Activated T-cell treated with anti-CD3 and anti-CD28 coated beads, Interleukin-2, amount 50 U/mL, for 24 hours (primary cell): ENCODE measurements at places on chromosomes 16 and 17.

DNA sequence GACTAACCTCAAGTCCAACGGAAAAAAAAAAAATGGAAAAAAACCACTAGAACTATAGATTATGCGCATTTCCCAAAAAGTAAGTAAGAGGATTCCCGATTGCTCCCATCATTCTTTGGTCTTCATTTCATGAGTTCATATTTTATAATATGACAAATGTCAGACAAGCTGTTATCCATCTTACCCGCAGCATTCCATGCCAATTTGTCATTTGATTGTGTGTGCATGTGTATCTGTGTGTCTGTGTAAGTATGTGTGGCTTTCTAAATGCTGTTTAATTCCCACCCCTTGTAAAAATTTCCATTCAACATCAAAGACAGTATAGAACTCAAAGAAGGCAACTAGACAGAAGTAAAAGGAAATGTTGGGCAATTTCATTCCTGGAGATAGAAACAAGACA lies 434.1 kb downstream of the CDH11 start:
- DNase-seq = no peak

GRCh38 chr17:41586863-41587495 lies at the start of gene KRT14:
KRT14 (minus strand) TSS chr17:41586895; CDS start chr17:41586834, 61 bp downstream.
- DNase-seq = no peak

DNA sequence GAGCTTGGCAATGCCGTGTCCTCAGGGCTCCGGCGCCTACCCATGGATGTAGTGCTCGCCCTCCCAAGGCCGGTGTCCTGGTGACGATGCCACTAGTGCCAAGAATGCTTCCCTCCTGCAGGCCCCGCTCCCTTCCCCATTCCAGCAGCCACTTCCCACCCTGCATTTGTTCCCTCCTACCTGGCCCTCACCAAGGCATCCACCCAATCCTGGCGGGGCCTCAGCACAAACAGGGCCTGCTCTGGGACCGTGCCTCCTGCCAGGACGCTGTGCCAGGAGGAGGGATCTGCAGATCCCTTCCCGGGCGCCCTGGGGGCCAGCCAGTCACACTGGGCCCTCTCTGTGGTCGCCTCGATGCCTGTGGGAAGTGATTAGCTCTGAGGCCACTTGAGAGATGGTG lies 25.1 kb downstream of the ABR start:
- DNase-seq = no peak

DNA sequence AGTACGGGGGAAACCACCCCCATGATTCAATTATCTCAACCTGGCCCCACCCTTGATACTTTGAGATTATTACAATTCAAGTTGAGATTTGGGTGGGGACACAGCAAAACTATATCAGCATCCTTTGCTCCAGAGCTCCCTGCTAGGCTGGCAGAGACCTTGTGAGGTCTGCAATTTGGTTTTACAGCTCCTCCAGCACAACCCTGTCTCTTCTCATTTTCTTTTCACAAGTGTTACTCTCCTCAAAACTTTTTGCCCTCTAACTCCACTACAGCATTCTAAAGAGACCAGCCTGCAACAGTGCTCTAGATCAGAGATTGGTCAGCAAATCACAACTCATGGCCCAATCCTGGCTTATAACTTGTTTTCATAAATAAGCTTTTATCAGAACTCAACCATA lies 114.0 kb downstream of the USP31 start:
- no peak for DNase-seq

- DNase-seq = no peak
Measured at GRCh38 chr16:57373117-57373947, 1.0 kb downstream of the CX3CL1 start.

DNA sequence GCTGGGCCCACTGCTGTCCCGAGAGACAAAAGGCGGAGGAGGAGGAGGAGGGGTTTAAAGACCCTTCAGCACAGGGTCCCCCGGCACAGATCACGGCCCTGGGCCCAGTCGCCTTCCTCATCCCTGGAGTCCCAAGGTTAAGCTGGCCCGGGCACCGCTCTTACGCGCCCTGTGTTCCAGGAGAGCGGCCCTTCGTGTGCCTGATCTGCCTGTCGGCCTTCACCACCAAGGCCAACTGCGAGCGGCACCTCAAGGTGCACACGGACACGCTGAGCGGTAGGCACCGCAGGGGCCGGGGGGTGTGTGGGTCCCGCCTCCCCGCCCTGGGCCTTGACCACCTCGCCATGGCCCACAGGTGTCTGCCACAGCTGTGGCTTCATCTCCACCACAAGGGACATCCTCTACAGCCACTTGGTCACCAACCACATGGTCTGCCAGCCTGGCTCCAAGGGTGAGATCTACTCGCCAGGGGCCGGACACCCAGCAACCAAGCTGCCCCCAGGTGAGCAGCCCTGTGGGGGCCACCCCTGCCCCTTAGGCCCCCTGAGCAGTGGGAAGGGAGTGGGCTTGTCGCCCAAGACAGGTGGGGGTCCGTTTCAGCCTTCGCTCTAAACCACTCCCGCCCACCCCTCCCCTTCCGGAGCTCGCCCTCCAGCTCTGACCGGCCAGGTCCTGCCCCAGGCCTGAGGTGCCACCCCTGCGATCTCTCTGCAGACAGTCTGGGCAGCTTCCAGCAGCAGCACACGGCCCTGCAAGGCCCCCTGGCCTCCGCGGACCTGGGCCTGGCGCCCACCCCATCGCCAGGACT lies 37.6 kb upstream of the ZC3H18 start:
- no peak for DNase-seq

GRCh38 chr17:83010206-83011200 lies 68.9 kb upstream of the METRNL start:
- DNase-seq = no peak

- DNase-seq = peak; percentile 81
Measured at GRCh38 chr17:47821424-47822391, at the start of gene OSBPL7. OSBPL7 (minus strand) TSS chr17:47821794; CDS start chr17:47820278, 1,516 bp downstream.

DNA sequence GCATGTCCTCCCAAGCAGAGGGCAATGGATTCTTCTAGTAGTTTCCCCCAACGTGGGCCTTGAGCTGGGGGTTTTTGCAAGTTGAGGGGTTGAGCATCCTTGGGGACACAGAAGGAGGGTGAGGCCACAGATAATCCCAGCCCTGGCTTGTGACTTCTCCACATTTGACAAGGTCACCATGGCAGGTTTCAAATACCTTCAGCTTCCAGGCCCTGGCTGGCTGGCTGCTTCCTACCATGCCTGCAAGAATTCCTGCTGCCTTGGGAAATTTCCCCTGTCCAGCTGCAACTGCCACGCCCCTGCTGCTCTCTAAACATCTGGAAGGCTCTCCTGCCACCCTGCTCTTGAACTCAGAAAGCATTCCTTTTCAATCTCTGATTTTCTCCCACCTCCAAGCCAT lies 41.3 kb downstream of the HS3ST2 start:
- no peak for DNase-seq

DNA sequence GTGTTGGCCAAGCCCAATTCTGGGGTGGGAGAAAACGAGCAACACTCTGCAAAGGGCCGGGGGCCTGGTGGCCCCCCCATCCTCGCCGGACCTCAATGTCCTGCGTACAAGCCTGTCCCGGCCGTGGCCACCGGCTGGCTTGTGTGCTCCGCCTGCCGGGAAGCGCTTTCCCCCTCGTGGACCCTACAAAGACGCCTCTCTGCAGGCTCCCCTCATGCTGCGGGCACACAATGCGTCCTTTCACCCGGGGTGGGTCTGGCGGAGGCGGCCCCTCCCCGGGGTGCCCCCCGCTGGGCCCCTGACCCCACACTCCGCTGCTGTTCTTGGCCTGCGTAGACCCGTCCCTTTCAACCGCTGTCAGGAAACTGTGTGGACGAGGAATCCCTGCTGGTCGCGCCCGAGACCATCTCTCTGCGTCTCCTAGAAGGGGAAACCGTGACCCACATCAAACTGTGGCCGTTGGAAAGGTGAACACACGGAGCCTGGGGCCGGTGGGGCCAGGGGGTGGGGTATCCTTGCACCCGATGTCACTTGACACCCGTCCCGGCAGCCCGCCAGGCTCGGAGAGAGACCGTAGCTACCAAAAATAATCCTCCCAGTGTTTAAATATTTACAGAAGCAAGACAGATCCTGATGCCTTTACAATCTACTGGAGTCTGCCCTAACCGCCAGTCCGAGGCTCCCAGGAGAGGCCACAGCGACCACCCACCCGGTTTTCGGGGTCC lies 43.6 kb downstream of the TBC1D16 start:
- DNase-seq = no peak

DNA sequence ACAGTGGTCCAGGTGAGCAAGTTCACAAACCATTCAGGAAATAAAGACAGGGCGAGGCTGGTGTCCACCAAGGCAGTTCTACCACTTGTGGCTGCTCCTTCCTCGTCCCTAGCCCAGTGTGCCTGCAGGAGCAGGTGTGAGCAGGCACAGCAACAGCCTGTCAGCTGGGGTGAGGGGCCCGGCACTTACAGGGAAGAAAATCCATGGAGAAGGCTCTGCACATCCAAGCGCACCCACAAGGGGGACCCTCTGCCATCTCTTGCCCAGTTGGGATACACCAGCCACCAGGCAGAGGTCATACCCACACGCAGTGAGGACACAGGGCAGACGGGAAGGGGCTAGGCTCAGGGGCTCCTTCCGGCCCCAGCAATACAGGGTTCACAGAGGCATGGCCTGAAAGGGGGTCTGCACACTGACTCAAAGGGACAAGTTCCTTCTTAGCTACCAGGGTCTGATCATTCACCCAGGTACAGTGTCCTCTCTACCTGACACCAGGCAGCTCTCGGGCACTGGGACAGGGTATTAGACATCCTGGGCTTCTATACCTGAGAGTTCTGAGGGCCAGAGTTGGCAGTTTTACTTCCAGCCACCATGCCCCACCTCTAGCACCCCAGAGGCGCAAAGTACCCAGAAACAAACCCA lies 27.0 kb downstream of the CDIP1 start:
- no peak for DNase-seq

- DNase-seq = no peak
Measured at GRCh38 chr17:79776376-79777119, 1.4 kb upstream of the CBX2 start.

- no peak for DNase-seq
Measured at GRCh38 chr17:73625991-73626673, 18.1 kb downstream of the SDK2 start.

GRCh38 chr17:48510761-48511604 lies 19.8 kb downstream of the HOXB1 start:
- DNase-seq = peak; percentile 49

DNA sequence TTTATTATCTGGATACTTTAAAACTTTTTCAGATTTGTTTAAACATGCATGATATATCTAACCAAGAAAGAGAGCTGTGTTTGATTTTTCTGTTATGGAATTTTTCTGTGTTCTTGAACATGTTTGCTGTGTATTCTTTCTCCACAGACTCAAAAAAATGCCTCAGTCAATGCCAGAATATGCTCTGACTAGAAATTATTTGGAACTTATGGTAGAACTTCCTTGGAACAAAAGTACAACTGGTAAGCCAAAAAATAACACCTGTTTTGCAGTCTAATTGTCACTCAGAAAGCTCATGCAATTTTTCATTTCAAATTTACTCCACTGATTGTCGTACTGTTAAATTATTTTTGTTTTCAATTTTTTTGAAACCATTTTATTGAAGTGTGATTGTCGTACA lies 15.3 kb upstream of the ABCC11 start:
- DNase-seq = no peak

DNA sequence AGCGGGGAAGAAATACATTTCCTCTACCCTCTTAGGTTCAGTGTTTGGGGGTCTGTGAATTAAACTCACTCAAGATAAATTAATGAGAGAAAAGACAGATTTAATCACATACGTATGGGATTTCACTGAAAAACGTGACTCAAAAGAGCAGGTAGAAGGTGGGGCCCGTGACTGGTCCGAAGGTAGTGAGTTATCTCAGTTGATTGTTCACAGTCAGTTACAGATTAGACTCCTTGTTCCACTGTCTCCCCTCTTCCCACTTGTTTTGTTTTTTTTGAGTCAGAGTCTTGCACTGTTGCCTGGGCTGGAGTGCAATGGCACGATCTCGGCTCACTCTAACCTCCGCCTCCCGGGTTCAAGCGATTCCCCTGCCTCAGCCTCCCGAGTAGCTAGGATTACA lies 301.2 kb downstream of the SEC14L1 start:
- DNase-seq = peak; percentile 64

DNA sequence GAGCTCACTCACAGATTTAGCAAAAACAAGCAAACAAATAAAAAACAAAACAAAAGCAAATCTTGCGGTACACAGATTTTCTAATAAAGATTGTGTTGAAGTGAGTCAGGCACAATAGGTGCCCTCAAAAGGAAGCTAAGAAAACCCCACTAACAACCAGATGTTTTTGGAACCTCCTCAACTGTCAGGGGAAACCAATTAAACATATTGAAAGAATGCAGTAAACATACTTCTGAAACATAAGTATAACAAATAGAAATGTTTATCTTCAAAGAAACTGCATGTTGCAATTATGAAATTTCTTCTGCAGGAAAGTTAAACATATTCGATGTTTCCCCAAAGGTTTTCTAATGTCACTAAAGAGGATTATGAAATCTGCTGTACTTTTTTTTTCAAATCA lies 110.5 kb upstream of the CORO6 start:
- no peak for DNase-seq

- DNase-seq = peak; percentile 51
Measured at GRCh38 chr16:85309656-85310587, 197.7 kb upstream of the CIBAR2 start.

DNA sequence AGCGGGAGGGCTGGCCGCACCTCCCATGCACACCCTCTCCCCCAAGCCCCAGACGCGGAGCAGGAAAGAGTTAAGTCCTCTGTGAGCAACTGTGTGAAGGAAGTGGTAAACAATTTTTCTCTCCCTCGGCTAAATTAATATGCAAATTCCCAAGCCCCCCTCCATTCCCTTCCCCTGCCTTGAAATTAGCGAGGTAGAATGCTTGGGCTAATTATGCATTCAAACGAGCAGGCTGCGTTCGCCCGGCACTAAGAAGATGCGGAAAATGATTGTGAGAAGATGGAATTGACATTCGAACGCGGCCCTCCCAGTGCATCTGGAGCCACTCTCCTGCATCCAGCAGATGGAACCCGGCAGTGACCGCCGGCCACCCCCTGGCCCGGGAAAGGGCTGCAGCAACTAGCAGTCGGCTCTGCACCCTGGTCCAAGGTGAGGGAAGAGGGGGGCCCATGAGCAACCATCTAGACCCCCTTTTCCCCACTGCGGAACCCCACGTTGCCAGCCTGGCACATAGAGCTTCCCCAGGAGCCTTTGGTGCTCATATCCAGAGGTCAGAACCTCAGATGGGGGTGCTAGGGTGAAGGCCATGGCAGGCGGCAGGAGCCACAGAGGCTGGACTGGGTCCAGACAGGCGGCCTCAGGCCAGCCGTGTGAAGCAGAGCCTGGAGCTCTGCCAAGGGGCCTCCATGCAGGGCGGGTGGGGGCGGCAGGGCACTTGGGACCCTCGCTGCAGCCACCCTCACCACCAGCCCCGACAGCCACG lies 49.1 kb upstream of the ACSF3 start:
- no peak for DNase-seq

DNA sequence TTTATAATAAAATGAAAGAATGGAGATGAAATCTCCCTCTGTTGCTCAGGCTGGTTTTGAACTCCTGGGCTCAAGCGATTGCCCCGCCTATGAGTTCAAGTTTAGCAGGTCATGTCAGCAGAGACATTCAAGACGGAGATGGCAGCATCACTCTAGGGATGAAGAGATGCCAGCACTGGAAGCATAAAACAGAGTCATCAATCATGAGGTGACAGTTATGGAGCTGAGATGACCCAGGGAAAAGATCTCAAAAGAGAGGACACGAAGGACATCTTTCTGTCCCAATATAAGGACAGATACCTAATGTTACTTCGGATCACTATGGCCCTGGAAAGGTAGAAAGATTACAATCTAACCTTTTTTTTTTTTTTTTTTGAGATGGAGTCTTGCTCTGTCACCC lies 11.0 kb upstream of the LCMT1 start:
- DNase-seq = no peak
